ENCODE measurements at places on chromosomes 1 and 21. TPM values are rescaled to one million over a fixed set of nuclear protein-coding genes. Genes with fewer than 3 reads are reported as not detected.

The DESI2 gene
- total RNA-seq, result 19.8 TPM

The OR2M3 gene
- not detected for total RNA-seq

The VWA1 gene
- total RNA-seq, result 17.1 TPM

The METTL18 gene
- total RNA-seq, result 5.4 TPM

The SPRR3 gene
- not detected for total RNA-seq

The RNASEL gene
- total RNA-seq, result 3.3 TPM

The GLIS1 gene
- 0.08 TPM for total RNA-seq

The VHLL gene
- total RNA-seq, result not detected

The FLG2 gene
- total RNA-seq, result not detected

The SPATA46 gene
- not detected for total RNA-seq

The C1orf87 gene
- total RNA-seq, result not detected

The TRIM45 gene
- total RNA-seq, result 16.4 TPM

The TFF2 gene
- not detected for total RNA-seq

Data from Right ventricle myocardium superior (tissue), 1 donor.